ENCODE measurements at places on chromosomes 5 and 9.
A peak's percentile ranks its signal among the peaks of the same experiment; 100 is the strongest.

DNA sequence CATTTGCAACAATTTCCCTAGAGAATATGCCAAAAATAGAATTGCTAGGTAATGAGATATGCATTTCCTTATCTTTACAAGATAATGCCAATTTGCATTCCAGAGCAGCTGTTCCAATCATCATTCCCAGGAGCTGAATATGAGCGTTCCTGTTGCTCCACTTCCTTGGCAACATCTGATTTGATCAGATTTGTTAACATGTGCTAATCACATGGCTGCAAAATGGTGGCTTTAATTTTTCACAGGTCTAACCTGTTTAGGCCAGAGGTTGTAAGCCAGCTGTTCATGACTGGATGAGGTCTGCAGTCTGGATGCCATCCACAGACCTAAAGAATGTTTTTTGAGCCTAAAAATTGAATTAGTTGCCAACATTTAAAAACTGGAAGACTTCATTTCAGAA lies 220.7 kb upstream of the IL12B start:
- DNase-seq: no peak

- DNase-seq: no peak
These were observed 1.5 kb upstream of the CLIC3 start for GRCh38 chr9:136997830-136998234.

GRCh38 chr9:130895038-130895437 lies 1.6 kb downstream of the QRFP start:
- no peak for DNase-seq

GRCh38 chr9:137487454-137488326 lies 28.6 kb upstream of the NSMF start:
- peak; percentile 80 for DNase-seq

- DNase-seq: no peak
These were observed 130.9 kb downstream of the SUSD1 start for GRCh38 chr9:112044186-112044585.

DNA sequence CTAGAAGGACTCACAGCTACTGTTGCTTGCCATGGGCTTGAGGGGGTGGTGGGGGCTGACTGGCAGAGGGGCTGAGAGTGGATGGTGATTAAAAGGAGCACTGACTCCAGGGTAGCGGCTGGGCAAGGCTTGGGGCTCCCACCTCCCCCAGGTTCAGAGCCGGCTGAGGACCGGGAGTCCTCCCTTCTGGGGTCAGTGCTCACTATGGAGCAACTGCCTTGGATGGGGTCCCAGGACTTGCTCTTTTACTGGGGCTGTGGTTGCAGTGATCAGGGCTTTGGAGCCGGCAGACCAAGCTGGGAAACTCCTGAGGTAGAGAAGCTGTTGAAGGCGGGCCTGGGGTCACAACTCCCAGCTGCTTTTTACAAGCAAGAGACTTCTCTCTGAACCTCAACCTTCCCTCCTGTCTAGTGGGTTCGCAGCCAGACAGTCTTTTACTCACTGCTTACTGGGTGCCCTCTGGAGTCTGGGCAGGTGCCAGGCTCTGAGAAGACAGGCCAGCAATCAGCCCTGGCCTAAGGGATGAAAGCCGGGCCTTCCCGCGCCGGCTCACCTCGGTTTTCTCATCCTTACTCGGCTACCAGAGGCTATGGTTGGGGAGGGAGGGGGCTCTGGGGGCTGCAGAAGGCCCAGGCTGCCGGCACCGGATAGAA lies 795 bp upstream of the ASS1 start:
- no peak for DNase-seq

GRCh38 chr5:54217826-54218503 lies 92.4 kb downstream of the ARL15 start:
- DNase-seq: peak; percentile 40

- no peak for DNase-seq
These were observed 2.3 kb downstream of the SMIM3 start for GRCh38 chr5:150780816-150781221.

DNA sequence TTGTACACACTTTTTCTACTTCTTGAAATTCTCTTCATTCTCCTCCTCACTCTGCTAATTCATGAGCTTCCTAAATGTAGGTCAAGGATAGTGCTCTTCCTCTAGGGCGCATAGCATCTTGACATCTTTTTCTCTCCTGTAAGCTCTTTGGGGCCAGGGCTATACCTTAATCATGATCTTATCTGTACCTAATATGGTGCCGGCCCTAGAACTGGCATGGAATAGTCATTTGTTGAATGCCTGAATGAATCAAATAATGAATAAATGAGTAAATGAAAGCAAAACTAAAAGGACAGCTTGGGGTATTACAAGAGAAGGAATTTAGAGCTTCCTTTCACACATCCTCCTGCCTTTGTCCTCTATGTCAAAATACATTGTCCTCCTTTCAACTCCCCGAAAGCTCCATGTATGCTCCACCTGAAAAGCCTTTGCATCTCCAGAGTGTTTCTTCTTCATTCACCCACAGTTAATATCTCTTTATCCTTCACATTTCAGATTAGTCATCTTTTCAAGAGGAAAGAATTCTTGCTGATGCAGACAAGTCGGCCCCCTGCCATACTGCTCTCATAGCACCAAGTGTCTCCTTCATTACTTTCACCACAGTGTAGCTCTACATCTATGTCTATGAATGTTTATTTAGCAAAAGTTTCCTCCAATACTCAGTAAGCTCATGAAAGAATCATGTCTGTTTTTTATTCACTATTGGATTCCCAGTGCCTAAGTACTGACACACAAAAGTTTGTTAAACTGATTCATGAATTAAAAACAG lies 16.4 kb upstream of the PPP2R2B start:
- no peak for DNase-seq

DNA sequence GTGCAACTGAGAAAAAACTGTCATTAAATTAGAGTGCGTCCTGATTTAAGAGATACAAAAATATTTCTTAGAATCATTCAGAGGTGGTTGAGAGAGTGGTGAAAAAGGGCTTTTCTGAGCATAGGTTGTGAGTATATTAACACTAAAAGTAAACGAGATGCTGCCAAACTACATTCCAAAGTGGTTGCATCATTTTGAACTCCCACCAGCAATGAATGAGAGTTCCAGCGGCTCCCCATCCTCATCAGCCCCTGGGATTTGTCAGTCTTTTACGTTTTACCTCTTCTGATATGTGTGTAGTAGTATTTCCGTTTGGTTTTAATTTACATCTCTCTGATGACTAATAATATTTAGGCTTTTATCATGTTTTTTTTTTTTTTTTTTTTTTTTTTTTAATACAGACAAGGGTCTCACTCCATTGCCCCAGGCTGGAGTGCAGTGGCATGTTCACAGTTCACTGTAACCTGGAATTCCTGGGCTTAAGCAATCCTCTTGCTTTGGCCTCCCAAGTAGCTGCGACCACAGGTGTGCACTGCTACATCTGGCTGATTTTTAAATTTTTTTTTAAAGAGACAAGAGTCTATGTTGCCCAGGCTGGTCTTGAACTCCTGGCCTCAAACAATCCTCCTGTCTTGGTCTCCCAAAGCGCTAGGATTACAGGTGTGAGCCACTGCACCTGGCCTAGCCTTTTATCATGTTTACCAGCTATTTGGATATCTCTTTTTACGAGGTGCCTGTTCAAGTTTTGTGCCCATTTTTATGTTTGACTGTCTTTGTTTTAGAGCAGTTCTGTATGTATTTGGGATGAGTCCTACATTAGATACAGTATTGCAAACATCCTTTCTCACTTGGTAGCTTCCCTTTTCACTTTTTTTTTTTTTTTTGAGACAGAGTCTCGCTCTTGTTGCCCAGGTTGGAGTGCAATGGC lies 17.0 kb downstream of the PRRT1B start:
- no peak for DNase-seq

DNA sequence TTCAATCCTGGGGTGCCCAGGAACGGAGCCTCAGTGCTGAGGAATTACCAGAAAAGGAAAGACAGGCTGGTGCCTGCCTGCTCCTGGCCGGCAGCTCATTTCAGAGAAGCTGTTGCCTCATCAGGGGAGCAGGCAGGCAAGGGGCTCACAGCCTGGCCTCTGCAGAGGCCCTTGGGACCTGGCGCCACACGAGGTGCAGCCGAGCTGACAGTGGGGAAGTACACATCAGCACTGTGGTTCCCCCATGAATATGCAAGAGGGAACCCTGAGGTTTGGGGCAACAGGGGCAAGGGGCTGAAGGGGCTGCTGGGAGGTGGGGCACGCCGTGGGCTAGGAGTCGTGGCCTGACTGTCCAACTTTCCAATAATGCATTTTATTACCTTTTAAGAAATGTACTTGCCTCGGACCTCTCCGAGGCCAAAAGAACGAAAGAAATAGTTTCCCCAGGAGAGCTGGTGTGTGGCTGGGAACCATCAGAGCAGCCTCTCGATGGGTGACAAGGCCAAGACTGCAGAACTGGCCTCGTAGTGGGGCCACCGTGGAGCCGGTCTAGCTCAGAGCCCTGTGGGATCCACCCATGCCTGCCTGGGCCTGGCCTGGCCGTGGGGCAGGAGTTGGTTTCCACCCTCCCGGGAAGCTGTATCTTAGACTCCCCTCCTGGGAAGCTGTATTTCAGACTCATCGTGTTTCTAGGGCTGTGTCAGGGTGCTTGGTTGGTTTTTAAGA lies 198.6 kb downstream of the PAX5 start:
- DNase-seq: no peak

DNA sequence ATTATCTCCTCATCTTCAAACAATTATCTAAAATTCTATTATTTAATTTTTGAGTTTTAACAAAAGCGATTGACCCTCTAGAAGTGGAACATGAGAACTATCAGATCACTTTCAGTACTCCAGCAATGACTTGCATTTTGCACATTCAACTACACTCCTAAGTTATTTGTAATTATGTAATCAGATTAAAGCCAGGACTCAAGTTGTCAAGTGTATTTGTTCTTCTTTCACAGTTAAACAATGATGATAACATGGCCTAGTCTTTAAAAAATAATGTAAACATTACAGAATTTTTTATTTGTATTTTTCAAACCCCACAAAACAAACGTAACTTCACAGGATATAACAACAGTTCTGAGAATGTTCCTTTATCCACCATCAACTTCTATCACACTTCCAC lies 2148.9 kb upstream of the ACO1 start:
- no peak for DNase-seq

DNA sequence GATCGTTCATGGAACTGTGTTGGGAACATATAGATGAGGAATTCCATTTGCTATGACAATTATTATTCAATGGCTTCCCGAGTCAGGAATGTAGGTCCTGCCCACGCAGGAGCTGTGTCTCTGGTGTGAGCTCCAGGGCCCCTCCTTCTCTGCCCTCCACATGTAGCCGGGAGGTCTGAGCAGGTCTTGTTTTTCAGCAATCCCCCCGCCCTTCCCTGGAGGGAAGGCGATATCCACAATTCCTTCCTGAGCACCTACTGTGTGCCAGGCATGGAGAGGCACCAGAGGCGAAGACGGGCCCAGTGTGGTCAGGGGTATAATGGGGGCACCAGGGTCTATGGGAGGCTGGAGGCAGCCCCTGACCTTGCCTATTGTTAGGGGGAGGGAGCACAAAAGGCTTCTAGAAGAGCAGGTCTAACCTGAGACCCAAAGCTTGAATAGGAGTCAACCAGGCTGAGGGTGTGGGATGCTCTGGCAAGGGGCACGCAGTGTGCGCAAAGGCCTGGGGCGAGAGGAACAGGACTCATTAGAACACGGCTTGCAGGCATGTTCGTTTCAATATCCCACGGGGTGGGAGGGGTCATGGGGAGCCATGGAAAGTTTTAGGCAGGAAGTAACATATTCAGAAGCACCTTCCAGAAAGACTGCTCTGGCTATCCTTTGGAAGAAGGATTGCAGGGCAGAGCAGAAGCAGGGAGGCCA lies 154.9 kb downstream of the C9orf50 start:
- no peak for DNase-seq

- DNase-seq: no peak
These were observed 114.3 kb upstream of the BOD1 start for GRCh38 chr5:173730632-173731298.

- no peak for DNase-seq
These were observed 1571.5 kb upstream of the WWC1 start for GRCh38 chr5:166719991-166720390.

DNA sequence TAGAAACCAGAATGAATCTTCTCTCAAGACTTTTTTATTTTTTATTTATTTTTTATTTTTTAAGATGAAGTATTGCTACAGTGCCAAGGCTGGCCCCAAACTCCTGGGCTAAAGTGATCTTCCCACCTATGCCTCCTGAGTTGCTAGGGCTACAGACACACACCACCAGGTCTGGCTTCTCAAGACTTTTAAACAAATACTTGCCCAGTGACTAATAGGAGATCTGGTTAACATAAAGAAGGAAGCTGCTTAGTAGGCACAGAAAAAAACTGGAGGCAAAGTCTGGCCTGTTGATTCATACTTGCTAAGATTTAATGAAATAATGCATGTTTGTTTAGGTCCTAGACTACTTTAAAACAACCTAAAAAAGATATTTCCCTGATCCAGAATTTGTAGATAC lies 43.8 kb downstream of the SLC38A9 start:
- no peak for DNase-seq

DNA sequence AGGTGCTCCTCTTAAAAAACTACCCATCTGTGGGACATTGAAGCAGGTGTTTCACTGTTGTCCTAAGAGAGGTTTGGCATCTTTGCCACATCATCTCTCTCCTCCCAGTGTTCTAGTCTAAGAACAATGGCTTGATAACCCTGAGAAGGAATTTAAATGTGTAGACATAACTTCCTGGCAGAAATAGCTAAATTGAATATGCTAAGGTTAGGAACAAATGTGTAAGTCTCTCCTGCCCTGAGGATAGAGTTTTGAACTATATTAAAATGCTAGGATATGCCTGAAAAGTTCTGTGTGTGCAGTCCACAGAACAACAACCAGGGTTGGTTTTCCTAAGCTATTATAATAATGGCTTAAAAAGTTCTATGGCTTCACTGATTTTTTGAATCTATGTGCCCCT lies 106.6 kb downstream of the LRRC70 start:
- DNase-seq: peak; percentile 45

- no peak for DNase-seq
These were observed 22.1 kb downstream of the WNK2 start for GRCh38 chr9:93205896-93206575.

- DNase-seq: peak; percentile 58
These were observed 55.9 kb downstream of the TMC1 start for GRCh38 chr9:72577212-72577753.

- peak; percentile 71 for DNase-seq
These were observed 73.5 kb upstream of the PRSS3 start for GRCh38 chr9:33721674-33722358.

GRCh38 chr5:10138395-10139057 lies 111.2 kb downstream of the ATPSCKMT start:
- DNase-seq: no peak

GRCh38 chr9:3150074-3150473 lies 306.2 kb upstream of the PUM3 start:
- DNase-seq: no peak

- DNase-seq: no peak
These were observed at the start of gene ASPN for GRCh38 chr9:92482329-92482728. ASPN (minus strand) TSS chr9:92482506.

- no peak for DNase-seq
These were observed 307.7 kb upstream of the TLE4 start for GRCh38 chr9:79264041-79264440.

DNA sequence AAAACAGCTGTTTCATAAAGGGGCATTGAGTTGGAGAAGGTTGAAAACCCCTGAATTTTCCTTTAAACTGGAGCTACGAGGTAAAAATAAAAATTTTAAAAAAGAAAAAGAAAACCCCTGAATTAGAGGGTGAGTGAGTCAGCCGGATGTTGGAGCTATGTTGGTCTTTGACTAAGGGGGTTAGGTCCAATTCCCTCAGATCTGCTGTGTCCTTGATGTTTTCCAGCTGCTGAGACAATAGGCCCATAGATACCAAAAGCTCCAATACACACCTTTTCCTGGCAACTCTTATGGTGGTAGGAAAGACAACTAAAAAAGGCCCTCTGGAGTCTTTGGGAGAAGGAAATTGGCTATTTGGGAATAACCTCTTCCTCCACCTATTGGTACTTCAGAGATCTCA lies 79.4 kb upstream of the SAP30L start:
- no peak for DNase-seq

- no peak for DNase-seq
These were observed 212.1 kb upstream of the ADRA1B start for GRCh38 chr5:159704160-159704559.

Measured in NCI-H2029 (cell line).